ENCODE measurements at places on chromosomes 11 and 22.

- DNase-seq = no peak
These were observed 7.4 kb upstream of the CLPB start for GRCh38 chr11:72441752-72442207.

GRCh38 chr11:27373392-27373791 is 10.4 kb upstream of the CCDC34 start:
- DNase-seq = no peak

DNA sequence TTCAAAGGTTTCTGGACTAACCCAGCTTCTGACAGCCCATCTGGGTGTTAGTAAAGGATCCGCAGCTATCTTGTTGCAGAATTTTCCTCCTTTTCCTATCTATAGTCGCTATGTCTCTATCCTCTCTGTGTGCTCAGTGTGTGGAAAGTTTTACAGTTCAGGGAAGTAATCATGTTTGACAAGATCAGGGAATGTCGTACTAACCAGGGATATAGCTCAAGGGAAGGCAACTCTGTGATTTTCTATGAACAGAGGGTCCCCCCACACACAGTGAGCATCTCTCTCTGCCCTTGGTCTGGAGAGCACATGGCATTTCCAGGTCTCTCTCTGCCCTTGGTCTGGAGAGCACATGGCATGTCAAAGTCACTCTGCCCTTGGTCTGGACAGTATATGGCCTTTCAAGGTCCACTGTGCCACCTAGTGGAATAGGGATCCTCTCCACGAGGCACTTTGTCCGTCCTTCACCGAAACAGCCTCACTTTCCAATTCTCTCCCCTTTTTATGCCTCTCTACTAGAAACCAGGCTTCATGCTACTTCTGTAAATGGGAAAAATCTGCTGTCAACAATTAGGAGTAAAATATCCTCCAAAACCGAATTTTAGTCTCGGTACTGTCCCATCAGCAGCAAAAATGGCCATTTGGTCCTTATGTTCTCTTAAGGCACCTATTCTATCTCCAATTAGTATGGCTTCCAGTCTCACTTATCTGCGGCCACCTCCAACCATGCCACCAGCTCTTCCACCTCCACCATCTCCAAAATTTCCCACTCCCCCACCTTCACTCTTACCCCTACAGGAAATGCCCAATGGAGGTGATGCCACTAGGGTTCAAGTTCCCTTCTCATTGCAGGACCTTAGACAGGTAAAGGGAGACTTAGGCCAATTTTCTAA is 88.7 kb downstream of the IGLL5 start:
- DNase-seq = no peak

GRCh38 chr11:70201882-70202861 is 924 bp upstream of the FADD start:
- DNase-seq = no peak

DNA sequence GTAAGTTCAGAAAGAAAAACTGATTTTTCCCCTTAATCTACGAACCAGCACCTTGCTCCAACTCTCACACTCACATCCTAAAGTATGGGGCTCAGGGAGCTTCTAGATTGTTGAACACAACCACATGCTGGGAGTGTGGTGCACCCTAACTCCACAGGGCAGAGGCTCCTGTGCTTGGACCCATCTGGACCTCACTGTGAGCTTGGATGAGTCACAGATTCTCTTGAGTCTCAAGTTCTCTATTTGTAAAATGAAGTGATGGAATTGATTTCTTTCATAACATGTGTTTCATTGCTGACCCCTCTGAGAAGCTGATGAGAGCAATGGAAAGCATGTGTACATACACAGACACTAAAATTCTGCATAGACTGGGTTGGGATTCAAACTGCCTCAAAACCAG is 109.7 kb downstream of the PGR start:
- DNase-seq = no peak
